ENCODE measurements at places on chromosomes 4 and X.

DNA sequence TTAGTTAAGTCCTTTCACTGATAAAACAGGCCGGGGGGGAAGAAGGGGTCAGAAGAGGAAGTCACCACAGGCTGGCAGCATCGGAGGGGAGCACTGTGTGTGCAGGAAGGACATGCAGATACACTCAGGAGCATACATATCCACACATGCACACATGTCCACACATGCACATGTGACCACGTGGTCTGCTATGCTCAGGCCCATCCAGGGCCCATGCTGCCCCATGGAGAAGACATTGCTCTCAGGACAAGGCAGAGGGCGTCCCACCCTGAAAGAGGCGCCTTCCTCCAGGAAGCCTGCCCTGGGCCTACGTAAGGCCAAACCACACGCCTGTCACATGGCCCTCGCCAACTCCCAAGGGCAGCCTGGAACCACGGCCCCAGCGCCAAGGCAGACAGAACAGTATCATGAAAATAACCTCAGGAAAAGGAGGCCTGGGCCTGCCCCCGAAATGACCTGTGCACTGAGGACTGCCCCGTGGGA, 15.8 kb downstream of the WDR1 start:
- peak; percentile 71 for DNase-seq

DNA sequence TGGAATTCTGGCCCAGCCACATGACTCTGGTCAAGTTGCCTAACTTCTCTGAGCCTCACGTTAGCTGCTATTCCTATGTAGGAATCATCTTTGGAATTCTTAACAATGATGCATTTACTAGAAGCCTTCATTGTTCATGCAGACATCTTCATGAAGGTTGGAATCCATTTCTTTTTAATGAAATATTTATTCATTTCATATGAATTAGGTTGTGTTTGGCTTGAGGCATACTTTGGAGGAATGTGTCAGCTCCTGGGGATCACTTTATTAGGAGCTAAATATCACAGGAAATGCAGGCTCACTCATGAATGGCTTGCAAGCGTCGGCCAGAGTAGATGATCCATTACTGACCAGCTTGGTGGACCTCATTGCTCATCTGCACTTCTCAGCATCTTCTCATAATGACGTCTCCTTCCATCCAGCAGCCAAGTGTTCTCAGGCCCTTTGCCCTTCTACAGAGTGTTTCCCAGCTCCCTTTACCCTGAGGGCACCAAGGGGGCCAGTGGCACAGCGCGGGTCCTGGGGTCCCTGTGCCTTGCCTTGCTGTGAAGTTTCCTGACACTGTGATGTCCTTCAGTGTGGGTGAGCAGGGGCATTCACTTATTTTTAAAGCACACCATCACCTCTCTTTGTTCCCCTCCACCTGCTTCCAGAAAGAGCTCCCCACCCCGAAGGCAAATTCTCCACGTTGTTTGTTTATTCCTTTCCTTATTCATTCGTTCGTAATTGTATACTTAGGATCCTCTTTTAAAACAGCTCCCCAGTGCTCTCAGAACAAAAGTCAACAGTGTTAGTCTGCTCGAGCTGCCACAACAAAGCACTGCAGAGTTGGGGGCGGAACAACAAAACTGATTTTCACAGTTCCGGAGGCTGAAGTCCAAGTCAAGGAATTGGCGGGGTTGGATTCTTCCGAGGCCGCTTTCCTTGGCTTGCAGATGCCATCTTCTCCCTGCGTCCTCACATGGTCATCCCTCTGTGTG, 106.8 kb downstream of the STK32B start:
- no peak for DNase-seq

GRCh38 chr4:75634951-75635350, 4.6 kb upstream of the CDKL2 start:
- no peak for DNase-seq

- no peak for DNase-seq
Measured at GRCh38 chr4:153929675-153930074, 140.8 kb upstream of the SFRP2 start.

DNA sequence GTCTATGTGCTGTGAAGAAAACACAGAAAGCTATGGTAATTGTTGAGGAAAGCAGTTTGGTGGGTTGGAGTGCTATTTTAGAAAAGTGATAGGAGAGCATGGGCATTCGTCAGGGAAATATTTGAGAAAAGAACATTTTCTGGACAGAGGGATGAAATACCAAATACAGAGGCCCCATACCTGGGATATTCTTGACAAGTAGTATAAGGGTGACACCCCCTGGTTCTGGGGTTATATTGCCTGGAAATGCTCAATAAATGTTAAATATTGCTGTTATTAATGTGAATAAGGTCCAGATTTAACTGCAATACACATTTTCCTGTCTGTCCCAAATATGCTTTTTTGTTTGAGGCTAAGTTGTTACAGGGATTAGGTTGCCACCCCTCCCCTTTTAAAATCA, 42.9 kb downstream of the WWC2 start:
- peak; percentile 28 for DNase-seq

DNA sequence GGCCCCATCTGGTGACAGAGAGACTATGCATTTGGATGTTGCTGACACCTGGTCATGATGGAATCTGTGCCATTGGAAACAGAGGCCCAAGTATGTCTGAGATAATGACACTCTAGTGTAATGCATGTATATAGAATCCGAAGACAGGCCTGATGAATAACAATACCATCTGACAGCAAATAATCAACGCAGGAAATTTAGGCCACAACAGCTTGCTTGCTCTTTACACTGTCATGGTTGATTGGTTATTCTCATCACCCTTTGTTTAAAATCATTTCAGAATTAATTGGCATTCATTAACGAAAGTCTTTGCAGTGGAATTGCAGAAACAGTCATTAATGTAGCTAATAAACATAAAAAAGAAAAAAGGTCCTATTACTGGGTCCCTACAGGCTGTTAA, 194.8 kb downstream of the AFF2 start:
- no peak for DNase-seq

DNA sequence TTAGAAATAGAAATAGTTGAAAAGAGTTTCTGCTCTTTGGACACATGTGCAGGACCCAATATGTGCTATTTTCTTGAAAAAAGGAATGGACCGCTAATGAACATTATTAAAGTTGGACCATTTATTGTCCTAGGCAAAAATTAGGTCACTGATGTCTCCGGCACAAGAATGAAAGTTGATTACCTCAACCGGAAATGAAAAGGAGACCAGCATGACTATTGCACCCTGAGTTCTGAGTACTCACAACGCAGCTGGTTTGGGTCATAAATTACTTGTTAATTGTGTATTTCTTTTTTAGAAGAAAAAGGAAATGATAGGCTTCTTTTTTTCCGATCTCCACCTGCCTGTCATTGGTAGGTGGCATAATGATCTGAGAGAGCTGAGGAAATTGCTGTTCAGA, 232.7 kb downstream of the ARHGAP24 start:
- peak; percentile 46 for DNase-seq

DNA sequence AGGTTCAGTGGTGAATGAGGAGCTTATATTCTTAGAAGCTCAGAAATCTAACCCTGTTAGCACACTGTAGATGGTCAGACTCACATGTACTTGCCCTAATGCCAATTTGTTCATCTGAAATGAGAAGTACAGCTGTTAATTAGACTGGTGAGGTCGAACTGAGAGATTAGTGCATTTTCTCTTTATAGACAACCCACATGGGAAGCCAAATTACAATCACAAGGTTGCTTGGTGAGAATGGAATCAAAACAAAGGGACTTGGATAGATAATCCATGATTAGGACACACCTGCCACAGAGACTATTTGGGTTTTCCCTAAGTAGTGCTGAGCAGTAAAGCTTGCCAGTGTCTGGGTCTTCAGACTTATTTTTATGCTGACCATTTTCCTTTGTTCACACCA, 88.3 kb downstream of the POLA1 start:
- no peak for DNase-seq

DNA sequence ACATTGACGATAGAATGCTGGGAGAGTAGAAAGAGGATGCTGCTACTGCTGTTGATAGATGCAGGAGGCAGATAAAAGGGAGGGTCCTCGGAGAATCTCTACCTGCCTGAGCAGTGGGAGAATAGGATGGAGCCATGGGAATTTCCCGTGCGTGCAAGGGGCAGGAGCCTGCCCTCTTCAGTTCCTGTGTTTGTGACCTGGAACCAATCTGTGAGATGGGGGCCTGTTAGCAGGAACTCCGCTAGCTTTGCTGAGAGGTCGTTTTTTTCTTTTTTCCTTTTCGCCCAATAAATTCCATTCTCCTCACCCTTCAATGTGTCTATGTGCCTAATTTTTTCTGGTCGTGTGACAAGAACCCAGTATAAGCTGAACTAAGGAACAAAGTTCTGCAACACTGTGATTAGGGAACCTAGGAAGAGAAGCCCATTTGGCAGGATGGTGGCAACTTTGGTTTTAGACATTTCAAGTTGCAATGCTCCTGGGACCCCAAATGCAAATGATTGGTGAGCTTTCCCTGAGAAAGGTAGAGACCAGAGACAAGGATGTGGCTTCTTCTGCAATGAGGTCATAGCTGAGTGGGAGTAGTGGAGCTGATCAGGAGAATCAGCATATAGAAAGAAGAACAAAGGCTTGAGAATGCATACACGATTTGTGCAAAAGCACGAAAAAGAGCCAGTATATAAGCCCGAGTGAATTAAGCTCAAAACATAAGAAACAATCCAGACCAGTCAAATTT, 23.9 kb downstream of the SLC39A8 start:
- DNase-seq: no peak

GRCh38 chr4:25930731-25931354, 16.8 kb downstream of the SMIM20 start:
- no peak for DNase-seq

DNA sequence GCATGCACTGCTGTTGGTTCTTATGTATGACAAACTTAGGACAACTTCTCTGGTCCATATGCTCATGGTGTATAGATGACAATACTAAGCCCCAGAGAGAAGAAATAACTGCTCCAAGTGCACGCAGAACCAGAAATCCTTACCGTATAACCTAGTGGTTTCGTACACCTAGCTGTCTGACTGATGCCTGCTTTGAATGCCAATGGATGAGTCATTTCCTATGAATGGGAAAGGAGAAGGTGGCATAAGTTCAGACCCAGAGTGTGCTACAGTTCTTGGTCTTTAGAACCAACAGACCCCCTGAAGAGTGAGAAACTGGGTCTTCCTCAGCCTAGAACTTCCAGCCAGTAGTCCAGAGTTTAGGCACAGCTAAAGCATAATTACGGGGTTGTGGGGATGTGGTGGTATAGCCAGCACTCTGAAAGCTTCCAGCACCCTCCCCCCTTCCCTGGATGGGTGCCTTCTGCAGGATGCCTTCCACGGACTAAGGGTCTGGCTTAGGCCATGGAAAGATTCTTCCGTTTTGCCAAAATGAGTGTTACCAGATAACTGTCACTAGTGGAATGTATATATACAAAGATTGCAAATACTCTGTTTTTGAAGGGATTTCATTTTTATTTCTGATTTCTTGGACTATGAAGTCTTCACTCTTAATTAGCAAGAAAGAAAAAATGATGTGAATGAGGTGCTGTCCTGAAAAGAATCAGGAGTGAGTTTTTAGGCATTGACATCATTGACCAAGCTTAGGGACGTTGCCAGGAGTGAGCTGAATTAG, 84.6 kb upstream of the PACRGL start:
- no peak for DNase-seq

DNA sequence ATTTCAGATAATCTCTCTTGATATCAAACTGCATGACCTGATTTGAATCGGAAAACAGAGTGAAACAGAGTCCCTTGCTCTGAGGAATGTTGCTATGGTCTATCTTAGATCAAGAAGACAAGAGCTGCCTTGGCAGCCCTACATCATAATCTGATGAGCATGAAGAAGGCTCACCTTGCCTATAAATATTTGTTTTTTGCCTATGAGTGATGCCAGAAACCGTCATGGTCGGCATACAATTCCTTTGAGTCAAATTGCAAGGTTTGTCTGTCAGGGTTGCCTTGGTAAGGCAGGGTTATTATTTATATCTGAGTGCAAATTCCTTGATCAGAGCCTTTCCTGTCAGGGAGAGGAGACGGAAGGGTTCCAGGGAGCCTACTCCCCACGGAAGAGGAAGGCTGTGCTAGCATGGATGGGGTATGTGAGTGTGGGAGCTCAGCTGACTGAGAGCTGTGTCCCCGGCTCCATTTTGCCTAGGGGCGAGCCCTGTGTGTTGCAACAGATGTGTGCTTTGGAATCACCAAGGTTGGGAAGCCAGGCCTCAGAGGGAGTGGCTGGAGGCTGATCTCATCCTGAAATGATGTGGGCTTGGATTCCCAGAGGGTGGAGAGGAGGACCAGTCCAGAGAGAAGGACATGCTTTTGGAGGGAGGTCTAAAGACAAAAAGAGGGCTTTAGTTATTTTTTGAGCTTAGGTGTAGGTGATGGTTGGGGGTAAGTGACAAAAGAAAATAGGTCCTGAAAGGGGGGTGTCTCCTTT, 43.6 kb downstream of the RTL9 start:
- DNase-seq: no peak

DNA sequence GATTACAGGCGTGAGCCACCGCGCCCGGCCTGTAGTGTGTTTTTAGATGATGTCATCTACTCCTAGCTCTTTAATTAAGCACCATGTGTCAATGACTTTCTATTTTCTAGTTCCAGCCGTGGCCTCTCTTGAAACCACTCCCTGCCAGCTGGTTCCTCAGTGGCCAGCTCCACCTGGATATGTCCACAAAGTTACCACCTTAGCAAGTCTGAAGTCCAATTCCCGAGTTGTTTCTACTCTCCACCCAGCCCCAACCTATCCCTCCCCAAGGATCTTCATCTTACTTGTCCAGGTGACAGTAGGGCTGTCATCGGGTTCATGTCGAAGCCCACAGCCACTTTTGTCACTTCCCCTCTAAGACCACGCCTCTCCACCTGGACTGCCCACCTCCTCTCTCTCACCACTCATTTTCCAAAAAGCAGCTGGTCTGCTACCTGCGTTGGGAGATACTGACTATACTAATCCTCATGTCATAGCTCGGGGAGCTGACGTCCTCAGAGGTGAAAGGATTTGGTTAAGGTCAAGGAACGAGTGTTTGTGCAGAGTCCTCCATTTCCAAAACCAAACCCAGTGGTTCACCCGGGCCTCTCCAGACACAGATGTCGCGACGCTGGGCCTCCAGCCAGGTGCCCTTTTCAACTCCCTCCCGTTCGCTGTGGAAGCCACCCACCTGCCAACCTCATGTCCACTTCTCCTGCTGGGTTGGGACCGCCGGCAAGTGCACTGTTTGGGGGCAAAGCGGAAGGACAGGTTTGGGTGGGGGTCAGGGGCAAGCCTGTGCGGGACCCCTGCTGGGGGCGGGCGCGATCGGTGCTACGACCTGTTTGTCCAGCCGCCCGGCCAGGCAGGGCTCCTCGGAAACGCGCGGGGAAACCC, 704 bp downstream of the FAM3A start:
- DNase-seq: peak; percentile 45

GRCh38 chr4:7333801-7334421, 100.8 kb downstream of the PSAPL1 start:
- DNase-seq: no peak

DNA sequence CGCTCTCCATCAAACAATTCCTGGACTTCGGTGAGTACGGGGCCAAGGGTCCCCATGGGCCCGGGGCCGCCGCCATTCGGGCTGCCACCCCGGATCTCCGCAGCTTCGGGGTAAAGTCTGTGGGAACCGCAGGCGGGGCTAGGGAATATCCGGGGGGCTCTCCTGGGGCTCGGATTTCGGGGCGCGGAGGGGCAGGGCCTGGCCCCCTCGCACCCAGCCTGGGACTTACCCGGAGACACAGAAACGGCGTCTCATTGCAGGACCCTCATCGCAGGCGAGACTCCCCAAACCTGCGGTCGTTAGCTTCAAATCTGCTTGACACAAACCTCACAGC, 413 bp downstream of the PDK3 start:
- DNase-seq: no peak

All from hematopoietic multipotent progenitor cell treated with erythropoietin and hydrocortisone succinate and interleukin-3 and kit ligand, for 4 days (in vitro differentiated cells).